ENCODE measurements at places on chromosomes 3 and 15.

- DNase-seq: no peak
Measured at GRCh38 chr15:69390575-69390974, 23.6 kb upstream of the KIF23 start.

DNA sequence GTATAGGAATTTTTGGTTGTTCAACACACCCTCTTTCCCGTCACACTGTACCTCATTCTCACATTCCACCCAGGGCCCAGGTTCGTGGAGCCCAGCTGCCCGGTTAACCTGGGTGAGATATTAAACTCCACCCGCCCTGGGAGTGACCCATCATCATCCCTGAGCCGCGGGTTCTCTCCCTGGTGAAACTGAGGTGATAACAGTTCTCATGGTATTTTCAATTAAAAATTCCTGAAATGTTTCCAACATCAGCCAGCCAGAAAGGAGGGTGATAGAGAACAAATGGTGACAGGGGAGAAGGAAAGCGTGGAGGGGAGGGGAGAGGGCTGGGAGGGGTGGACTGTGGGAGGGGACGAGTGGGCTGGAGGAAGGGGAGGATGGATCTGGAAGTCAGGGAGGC, 148.8 kb downstream of the ALDH1A2 start:
- DNase-seq: no peak

- no peak for DNase-seq
Measured at GRCh38 chr3:141266797-141267555, 35.4 kb downstream of the PXYLP1 start.

- DNase-seq: no peak
Measured at GRCh38 chr3:132399054-132399929, 18.0 kb upstream of the DNAJC13 start.

DNA sequence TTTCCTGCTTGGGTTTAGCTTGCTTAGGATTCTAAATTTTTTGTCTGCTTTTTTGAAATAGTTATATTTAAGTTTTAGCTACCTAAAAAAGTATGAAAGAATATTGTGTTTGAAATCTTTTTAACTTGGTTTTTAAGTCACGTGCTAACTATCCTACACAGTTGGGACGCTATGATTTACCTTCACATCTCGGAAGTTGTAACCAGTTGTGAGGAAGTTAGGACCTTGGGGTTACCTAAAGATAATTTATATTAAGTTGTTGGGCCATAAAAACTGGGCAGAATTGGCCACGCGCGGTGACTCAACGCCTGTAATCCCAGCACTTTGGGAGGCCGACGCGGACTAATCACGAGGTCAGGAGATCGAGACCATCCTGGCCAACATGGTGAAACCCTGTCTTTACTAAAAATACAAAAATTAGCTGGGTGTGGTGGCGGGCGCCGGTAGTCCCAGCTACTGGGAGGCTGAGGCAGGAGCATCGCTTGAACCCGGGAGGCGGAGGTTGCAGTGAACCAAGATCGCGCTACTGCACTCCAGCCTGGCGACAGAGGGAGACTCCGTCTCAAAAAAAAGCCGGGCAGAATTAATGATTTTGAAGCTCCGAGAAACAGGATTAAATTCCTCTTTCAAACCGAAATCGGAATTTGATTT, 1.0 kb downstream of the ZFAND6 start:
- no peak for DNase-seq

DNA sequence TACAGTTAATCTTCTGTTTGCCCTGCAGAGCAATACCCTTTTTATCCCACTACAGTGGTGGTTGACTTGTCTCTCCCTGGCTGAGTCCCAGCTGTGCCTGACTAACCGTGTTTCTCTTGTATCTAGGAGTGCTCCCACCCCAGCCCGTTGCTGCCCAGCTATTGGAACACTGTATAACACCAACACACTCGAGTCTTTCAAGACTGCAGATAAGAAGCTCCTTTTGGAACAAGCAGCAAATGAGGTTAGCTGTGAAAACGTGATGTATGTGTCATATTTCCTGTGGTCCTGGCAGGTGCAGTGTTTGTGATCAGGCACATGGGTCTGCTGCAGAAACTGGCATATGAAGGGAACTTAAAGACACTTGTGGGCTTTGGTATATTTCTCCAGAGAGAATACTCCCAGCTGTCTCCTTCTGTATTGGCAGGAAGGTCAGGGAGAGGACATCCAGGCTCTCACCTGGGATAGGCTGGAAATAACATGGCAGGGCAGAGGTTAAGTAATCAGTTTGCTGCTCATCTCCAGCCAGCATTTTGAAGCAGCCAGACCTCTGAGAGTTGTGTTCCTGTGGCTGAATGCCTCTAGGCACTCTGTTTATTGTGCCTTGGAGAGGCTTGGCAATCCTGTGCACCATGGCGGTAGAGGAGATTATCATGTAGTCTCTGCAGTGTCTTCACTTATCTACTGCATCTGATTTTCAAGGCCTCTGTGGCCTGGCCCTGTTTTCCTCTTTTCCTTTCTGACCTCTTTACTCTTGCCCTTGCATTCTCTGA, 34.8 kb downstream of the ATG7 start:
- no peak for DNase-seq

GRCh38 chr3:98972155-98972554, 70.7 kb upstream of the DCBLD2 start:
- peak; percentile 90 for DNase-seq

DNA sequence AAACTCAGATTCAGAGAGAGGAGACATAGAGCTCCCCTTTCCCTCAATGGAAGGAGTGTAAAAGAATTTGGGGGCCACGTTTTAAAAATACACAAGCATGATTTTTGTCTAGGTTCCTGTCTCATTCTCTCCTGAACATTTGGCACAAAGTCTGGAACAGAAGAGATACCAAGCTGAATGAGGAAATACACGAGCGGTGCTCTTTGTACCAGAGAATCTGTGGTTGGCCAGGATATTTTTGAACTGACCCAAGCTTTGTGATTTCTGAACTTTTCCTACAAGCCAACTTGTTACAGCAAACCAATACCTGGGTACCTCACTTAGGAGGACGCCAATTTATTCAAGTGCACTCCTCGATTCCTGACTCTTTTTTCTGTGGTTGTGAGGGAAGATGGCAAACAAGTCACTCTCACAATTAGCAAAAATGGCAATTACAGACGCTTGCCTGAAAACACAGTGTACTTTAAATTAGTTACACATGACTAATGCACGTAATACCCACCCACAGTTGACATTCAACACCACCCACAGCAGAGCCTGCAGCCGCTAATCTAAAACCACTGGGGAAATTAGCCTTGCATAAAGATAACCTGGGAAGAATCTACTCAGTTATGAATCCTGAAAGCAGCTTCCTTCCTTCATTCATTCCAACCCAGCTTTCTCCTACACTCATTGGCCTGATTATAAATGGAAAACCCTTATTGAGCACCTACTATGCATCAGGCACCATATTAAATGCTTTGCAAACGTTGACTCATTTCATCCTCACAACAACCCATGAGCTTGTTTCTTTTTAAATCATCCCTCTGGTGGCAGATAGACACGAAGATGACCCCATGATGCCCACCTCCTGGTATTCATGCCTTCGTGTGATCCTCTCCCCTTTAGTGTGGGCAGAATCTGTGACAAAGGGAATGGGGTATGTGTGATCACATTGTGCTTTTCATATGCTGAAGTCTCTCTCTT, 293.5 kb downstream of the KBTBD8 start:
- DNase-seq: no peak

DNA sequence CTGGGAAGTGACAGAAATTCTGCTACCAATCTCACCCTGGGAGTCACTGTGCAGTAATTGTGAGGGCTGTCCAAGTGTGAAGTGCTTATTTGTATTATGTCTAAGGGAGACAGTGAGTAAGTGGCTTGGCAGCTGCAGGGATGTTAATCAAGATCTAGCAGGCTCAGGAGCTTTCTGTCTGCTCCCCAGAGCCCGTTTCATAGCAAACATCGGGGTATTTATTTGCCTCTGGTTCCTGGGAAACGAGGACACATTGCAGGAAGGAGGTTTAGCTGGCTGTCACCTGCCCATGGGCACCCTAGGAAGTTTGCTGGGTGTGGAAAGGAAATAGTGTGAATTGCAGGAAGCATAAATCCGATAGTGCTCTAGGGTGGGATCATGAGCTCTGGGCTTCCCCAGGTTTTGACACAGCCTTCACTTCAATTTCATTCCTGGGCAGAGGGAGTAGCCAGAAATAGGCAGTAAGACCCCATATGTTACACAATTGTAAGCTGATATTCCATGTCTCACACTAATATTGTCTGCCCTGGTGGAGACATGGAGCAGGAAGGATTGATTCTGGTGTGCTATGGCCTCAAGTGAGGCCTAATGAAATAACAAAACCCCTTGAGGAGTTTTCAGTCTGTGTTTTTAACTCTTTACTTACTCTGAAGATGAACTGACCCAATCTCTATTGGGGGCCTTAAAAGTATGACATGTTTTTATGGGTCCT, 74.1 kb upstream of the MITF start:
- no peak for DNase-seq

GRCh38 chr3:16448639-16449070, 64.8 kb downstream of the RFTN1 start:
- DNase-seq: peak; percentile 98

DNA sequence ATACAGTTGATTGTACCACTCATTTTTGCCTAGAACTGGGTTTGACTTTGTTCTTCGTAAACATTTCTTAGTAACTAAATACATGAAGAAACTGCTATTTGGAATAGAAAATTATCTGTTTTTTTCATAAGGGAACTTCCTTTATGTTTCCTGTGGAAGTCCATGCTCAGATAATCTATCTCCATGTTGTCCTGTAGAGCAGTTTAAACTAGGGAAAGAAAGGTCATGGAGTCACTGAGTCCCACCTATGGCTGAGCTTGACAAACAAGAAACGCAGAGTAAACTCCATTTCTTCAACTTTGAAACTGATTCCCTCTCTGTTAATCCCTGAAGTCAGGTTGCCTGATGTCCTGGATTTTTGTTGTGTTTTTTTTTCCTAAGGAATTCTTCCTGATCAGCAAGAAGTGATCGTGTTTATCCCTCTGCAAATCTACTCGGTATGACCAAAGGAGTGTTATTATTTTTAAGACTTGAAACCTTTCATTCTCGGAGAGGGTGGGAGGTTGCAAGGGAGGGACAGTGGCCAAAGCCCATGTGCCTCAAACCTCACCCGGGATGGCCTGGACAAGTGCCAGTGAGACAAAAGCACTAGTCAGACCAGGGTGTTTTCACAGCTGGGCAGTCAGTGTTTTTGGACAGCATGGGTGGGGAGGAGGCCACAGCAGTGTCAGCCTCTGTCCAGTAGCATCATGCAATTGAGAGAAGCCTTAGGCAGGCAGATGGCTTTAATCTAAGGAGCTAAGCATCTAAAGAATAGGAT, 129.8 kb upstream of the PHLDB2 start:
- DNase-seq: no peak

- no peak for DNase-seq
Measured at GRCh38 chr3:149706905-149707304, 45.4 kb downstream of the COMMD2 start.

DNA sequence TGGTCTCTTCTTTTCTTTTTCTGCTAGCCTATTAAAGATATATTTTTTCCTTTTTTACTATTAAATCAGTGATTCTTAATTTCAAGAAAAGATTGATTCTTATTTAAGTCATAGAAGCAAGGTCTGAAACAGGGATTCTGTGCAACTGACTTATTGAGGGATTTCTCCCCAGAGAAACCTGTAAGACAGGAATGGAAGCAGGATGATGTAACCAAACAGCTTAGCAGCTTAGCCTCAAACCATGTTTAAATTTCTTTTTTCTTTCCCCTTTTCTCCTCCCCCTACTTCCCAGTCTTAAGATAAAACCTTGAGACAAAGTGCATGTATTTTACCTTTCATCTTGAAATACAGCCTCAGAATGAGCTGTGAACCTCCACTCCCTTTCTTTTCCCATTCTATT, 322.8 kb downstream of the NEK10 start:
- DNase-seq: no peak

- DNase-seq: peak; percentile 13
Measured at GRCh38 chr3:173553635-173554280, 156.2 kb downstream of the NLGN1 start.

- no peak for DNase-seq
Measured at GRCh38 chr15:75508840-75509532, 57.5 kb upstream of the SIN3A start.

GRCh38 chr3:112127522-112128494, 5.2 kb downstream of the GCSAM start:
- DNase-seq: no peak

GRCh38 chr3:17985658-17986347, 243.4 kb upstream of the TBC1D5 start:
- DNase-seq: no peak

GRCh38 chr15:56524915-56525314, 60.0 kb upstream of the MNS1 start:
- peak; percentile 33 for DNase-seq

DNA sequence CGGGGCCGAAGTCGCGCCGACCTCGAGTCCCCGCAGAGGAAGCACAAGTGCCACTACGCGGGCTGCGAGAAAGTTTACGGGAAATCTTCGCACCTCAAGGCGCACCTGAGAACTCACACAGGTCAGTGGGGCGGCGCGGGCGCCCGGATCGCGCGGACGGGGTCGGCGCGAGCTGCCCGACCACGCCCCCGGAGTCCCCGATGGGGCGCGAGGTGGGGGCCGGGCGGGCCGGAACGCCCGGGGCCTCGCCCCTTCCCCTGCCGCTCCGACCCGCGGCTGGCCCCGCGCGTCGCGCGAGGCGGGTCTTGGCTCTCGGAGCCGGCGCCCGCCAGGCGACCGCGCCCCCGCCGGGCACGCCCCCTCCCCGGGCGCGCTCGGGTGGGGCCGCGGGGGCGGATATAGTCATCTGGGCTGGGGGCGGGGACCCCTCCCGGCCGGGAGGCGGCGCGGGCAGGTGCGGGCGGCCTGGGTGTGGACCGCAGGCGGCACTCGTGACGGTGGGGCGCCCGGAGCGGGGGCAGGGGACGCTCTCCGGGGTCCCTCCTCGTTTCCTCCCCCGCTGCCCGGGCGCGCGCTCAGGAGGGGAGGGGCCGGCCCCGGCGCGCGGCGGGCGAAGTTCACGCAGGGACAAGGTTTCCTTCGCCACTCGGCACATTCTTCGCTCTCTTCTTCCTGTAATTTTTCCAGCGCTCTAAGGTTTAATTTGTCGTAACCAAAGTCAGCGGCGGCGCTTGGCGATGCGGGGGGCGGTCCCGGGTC, 1.2 kb downstream of the KLF13 start:
- DNase-seq: no peak

- no peak for DNase-seq
Measured at GRCh38 chr3:125375950-125376679, 990 bp upstream of the ZNF148 start.

DNA sequence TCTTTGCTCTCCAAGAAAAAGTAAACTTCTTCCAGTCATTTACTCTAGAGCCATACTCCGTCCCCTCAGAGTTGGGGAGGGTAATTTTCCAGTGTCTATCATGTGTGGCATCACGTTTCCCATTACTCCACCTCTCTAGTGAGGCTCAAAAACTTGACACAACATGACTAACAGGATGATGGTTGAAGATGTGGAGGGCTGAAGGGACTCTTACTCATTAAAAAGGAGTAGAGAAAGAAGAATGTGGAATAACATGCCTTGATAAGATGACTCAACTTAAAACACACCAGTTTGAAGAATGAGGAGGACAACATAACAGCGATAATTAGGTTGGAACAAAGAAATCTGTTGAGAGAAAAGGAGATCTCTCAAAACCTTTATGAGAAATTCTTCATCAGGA, 894.3 kb downstream of the OTOL1 start:
- DNase-seq: no peak

GRCh38 chr3:56896357-56896756, 94.6 kb upstream of the ARHGEF3 start:
- DNase-seq: no peak

- DNase-seq: no peak
Measured at GRCh38 chr3:36362973-36363372, 17.3 kb upstream of the STAC start.

GRCh38 chr3:55164876-55165275, 237.0 kb upstream of the LRTM1 start:
- DNase-seq: peak; percentile 76

- no peak for DNase-seq
Measured at GRCh38 chr3:50263478-50264382, 5.2 kb upstream of the SEMA3B start.

Measured in fibroblast of skin of left quadriceps (primary cell).